Activated CD8-positive, alpha-beta T cell treated with anti-CD3 and anti-CD28 coated beads, Interleukin-2, amount 10 ng/mL, durations not matched to agents 7 days and 5 days (primary cell): ENCODE measurements at places on chromosomes 12 and 14. TPM values are rescaled to one million over a fixed set of nuclear protein-coding genes. Genes with fewer than 3 reads are reported as not detected.

- DNase-seq = peak; percentile 46
These were observed 20.0 kb upstream of the CLEC2D start for GRCh38 chr12:9649532-9649940.

DNA sequence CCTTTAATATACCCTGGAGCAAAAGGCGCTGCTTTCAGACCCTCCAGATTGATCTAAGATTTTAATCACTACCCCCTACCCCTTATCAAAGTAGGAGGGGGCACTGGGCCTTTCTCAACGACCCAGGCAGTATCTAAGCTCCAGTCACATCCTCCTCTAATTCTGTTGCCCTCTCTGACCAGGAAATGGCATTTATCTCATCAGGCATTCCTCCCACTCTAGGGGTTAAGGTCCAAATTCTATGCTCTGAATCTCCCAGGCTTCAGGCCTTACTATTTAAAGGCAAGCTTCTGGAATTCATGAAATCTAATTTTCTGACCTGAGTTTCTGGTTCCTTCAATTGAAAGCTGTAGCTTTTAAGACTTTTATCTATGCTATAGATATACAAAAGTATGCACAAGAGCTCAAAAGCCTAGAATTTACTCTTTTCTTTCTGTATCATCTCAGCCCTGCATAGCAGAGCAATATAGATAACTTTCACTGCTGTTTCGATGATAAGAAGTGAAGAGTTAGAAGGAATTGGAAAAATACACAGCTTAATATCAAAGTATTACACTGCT, 622.9 kb downstream of the RPS29 start:
- no peak for DNase-seq

Gene AREL1
- total RNA-seq = 44.1 TPM

- no peak for DNase-seq
These were observed 473.0 kb downstream of the RAD51B start for GRCh38 chr14:68292441-68293215.

Gene GPR65
- 21.9 TPM for total RNA-seq

DNA sequence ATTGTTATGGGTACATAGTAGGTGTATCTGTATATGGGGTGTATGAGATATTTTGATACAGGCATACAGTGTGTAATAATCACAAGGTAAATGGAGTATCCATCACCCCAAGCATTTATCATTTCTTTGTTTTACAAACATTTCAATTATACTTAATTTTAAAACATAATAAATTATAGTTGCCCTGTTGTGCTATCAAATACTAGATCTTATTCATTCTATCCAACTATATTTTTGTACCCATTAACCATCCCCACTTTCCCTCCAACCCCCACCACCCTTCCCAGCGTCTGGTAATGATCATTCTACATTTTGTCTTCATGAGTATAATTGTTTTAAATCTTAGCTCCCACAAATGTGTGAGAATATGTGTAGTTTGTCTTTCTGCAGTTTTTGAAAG, 302.6 kb downstream of the FOXG1 start:
- no peak for DNase-seq

DNA sequence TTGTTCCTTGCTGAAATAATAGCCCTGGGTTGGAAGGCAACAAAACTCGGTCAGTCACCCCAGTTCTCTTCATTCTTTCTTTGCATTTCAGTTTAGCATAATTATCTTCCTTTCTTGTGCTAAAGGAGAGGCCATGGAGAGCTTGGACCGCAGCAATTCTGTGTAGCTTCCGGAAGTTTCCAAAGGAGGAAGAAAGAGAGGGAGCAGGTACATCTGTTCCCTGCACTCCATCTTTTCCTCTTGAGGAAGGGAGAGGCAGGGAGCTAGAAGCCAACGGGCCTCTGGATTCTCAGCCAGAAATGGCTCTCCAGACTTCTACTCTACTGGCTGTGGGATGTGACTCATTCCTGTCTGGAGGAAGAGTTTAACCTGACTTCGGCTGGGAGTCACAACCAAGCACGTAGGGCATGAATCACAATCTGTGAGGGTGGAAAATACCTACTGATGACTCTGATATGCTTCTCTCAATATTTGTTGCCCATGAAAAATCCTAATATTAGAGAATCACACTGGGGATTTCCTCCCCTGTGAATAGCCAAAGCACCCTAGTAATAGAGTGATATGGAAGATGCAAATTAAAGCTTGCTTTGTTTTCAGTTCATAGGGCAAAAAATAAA, 17.0 kb downstream of the ANO6 start:
- no peak for DNase-seq
